Glutamatergic neuron (in vitro differentiated cells): ENCODE measurements at places on chromosomes 5 and 9. TPM values are rescaled to one million over a fixed set of nuclear protein-coding genes. Genes with fewer than 3 reads are reported as not detected.

DNA sequence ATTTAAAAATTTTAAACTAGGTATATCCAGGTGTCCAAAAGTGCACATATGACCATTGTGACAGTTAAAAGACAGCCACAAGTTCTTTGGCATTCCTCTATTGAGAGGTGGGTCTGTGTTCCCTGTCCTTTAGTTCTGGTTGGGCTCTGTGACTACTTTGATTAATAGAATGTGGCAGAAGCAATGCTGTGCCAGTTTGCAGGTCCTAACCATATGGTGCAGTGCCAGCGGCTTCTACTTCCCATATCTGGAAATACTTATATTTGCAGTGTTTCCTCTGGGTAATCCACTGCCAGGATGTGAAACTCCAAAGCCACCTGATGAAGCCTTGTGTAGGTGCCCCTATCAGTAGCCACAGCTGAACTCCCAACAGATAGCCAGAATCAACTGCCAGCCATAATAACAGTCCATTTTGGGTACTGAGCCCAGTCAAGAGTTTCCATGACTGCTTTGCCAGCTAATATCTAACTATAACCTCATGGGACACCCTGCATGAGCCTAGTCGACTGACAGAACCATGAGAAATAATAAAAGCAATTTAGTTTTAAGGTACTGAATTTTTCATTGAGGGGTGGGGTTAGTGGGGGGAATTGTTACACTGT lies 361.0 kb upstream of the SEMA6A start:
- H3K4me1 ChIP-seq: peaks cover 21% of the 10 kb centered on the region
- H3K27ac ChIP-seq: no peak overlapping the region
- peaks cover 3% of the 10 kb centered on the region for H3K27me3 ChIP-seq
- DNase-seq: no peak
- H3K4me3 ChIP-seq: no peak overlapping the region

DNA sequence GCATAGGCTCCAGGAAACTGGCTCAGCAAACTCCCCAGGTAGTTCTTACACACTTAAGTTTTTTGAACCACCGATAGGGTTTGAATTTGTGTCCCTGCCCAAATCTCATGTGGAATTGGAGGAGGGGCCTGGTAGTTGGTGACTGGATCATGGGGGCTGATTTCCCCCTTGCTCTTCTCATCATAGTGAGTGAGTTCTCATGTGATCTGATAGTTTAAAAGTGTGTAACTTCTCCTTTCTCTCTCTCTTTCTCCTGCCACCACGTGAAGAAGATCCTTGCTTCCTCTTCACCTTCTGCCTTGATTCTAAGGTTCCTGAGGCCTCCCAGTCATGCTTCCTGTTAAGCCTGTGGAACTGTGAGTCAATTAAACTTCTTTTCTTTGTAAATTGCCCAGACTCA lies 22.4 kb upstream of the HACD4 start:
- no peak overlapping the region for H3K4me3 ChIP-seq
- H3K4me1 ChIP-seq: no peaks in the 10 kb centered on the region
- H3K27ac ChIP-seq: no peak overlapping the region
- DNase-seq: no peak

- no peaks in the 10 kb centered on the region for H3K27me3 ChIP-seq
- peaks cover under 1% of the 10 kb centered on the region for H3K36me3 ChIP-seq
- no peak overlapping the region for H3K27ac ChIP-seq
- no peak for DNase-seq
- H3K4me1 ChIP-seq: no peaks in the 10 kb centered on the region
- no peak overlapping the region for H3K4me3 ChIP-seq
Observed at GRCh38 chr5:41843456-41844370, 26.5 kb downstream of the OXCT1 start.

- H3K4me1 ChIP-seq: no peaks in the 10 kb centered on the region
- no peak overlapping the region for H3K27ac ChIP-seq
- H3K27me3 ChIP-seq: no peaks in the 10 kb centered on the region
- DNase-seq: no peak
- no peak overlapping the region for H3K4me3 ChIP-seq
Observed at GRCh38 chr5:64074533-64074932, 91.1 kb upstream of the RNF180 start.

TBC1D9B gene
- 81.8 TPM for total RNA-seq

IRX2 gene
- 60.7 TPM for total RNA-seq

CENPH gene
- 9.5 TPM for total RNA-seq

AHRR gene
- 2.0 TPM for total RNA-seq

GPR150 gene
- total RNA-seq: not detected
